CMK (cell line): ENCODE measurements at places on chromosomes 6 and 20.

- DNase-seq, result no peak
Observed at GRCh38 chr6:52317841-52318581, 33.5 kb upstream of the MCM3 start.

DNA sequence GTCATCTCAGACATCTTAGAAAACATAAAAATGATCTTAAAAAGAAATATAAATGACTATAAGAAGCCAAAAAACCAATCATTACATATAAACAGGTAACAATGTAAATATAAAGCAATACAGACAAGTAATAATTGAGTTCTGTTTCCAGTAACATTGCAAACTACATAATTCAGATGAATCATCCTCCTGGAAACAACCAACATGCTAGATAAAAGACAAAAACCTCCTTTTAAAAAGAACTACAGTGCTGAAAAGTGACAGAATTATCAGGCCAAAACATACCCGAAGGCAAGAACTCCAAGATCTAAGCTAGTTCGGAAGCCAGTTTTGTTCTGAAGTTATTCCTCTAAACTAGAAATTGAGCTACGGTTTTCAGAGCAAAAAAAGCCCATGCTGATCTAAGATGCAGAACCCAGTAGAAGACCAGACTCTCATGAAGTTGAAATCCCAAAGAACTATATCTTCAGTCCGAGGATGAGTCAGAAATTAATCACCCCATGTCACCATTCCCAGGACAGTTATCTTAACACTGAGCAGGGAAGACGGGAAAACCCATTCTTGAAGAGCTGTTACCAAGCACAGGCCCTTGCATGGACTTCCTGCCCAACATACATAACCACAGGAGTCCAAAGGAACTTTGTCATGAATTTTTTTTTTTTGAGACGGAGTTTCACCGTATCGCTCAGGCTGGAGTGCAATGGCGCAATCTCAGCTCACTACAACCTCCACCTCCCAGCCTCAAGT, 9.8 kb downstream of the PGM3 start:
- DNase-seq, result no peak

GRCh38 chr6:125207956-125208355, 54.4 kb downstream of the TPD52L1 start:
- DNase-seq, result no peak

- DNase-seq, result no peak
Observed at GRCh38 chr6:9515633-9516606, 899.0 kb downstream of the TFAP2A start.

DNA sequence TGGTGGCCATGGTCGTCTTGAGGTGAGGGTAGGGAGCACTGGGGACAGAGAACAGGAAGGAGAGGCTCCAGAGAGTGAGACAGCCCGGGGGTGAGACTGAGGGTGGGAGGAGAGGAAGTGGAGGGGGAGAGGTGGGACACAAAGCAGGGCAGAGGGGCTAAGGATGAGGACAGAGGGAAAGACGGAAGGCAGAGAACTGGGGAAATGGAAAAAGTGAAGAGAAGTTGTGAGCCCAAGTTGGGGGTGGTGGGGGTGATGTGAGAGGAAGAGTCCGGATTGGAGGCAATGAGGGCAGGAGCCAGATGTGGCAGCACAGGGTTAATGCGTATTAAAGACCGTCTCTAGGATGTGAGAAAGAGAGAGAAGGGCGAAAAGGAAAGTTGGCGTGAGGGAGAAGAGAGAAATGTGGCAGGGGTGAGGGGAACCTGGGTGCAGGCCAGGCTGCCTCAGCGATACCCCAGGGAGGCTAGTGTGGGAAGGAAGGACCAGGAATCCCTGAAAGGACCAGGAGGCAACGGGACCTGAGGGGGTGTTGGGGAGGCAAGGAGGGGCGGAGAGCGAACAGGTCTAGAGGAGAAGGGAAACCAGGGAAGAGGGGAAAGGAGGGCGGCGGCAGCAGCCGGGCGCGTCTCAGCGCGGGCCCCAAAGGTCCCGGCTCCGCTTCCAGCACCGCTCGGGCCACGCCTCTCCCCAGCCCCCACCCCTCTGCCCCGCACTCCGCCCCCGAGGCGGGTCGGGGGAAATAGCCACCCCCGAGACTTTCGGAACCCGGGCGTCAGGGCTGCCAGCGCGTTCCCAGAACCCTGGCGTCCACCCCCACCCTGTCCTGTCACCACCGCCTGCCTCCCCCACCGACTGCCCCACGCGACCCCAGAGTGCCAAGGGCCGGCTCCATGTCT, at the start of gene PPP1R18:
PPP1R18 (minus strand) TSS at position 637 of the 899 bp plus-strand sequence; CDS start at position 10, 627 bp downstream.
- DNase-seq, result no peak

GRCh38 chr20:58179083-58179431, 49.4 kb downstream of the ANKRD60 start:
- no peak for DNase-seq
